Transverse colon (tissue), 4 donors: ENCODE measurements at places on chromosomes 13 and 19. TPM values are rescaled to one million over a fixed set of nuclear protein-coding genes. Genes with fewer than 3 reads are reported as not detected.
A peak's percentile ranks its signal among the peaks of the same experiment; 100 is the strongest.

ZNF543 gene
- 5.4 TPM for total RNA-seq

CRLF1 gene
- total RNA-seq, result 6.0 TPM

DNA sequence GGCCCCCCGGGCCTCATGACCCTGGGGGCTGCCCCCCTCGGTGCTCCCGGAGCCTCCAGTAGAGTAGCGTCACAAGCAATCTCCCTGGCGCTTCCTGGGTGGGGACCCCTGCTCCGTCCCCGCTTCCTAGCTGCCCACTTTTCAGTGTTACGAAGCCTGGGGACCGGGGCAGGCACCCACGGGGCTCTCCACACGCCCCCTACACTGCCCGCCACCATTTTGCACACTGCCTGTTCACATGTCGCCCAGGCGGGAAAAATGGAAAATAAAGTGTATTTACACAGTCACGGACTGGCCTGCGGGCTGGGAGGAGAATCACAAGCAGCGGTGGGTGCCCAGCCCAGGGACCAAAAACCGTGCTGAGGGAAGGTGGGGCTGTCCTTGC, 9.5 kb downstream of the PRR36 start:
- no peak for DNase-seq

- DNase-seq, result no peak
Measured at GRCh38 chr13:25988661-25989060, 63.2 kb downstream of the SHISA2 start.

- DNase-seq, result peak; percentile 17
Measured at GRCh38 chr19:4913996-4914735, 4.9 kb downstream of the UHRF1 start.
